Endothelial cell (in vitro differentiated cells): ENCODE measurements at places on chromosomes 6 and 20. TPM values are rescaled to one million over a fixed set of nuclear protein-coding genes. Genes with fewer than 3 reads are reported as not detected.

The FITM2 gene
- total RNA-seq, result 2.8 TPM

DNA sequence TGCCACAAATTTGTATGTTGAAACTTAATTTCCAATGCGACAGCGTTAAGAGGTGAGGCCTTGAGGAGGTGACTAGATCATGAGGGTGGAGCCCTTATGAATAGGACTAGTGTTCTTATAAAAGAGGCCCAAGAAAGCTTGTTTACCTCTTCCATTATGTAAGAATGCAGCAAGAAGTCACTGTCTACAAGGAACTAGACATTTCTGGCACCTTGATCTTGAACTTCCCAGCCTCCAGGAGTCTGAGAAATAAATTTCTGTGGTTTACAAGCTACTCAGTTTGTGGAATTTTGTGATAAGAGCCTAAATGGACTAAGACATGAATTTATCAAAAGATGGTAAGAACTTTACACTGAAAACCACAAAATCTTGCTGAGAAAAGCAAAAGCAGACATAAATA, 173.6 kb upstream of the SGK1 start:
- H3K4me1 ChIP-seq, result no peaks in the 10 kb centered on the region
- DNase-seq, result no peak
- no peak overlapping the region for H3K27ac ChIP-seq
- no peaks in the 10 kb centered on the region for H3K27me3 ChIP-seq
- no peaks in the 10 kb centered on the region for H3K36me3 ChIP-seq

DNA sequence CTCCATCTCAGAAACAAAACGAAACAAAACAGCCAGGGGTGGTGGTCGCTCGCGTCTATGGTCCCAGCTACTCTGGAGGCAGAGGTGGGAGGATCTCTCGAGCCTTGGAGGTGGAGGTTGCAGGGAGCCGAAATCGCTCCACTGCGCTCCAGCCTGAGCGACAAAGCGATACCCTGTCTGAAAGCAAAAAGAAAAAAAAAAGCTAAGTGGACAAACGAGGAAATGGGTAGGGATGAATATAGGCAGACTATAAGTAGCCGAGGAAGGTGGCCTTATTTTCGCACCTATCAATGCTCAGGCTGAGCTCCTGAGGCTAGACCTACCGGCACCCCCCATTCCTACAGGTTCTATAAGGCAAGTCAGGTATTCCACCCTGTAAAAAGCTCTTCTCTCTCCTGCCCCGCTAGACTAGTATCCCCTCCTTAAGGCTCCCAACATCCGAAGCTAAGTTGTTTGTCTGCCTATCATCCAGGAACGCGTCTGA, 650 bp upstream of the CASP8AP2 start:
- peaks cover 4% of the 10 kb centered on the region for H3K36me3 ChIP-seq
- peak overlapping the region; percentile 99 for H3K4me3 ChIP-seq
- H3K27ac ChIP-seq, result peak overlapping the region; percentile 89
- no peak for DNase-seq

- H3K27me3 ChIP-seq, result peaks cover 10% of the 10 kb centered on the region
- peak overlapping the region; percentile 44 for H3K4me3 ChIP-seq
- DNase-seq, result no peak
- peaks cover 14% of the 10 kb centered on the region for H3K36me3 ChIP-seq
- no peak overlapping the region for H3K27ac ChIP-seq
Observed at GRCh38 chr6:148370176-148370575, 27.5 kb downstream of the SASH1 start.

GRCh38 chr6:118908441-118908840, 14.5 kb downstream of the ASF1A start:
- H3K36me3 ChIP-seq, result peaks cover 26% of the 10 kb centered on the region
- H3K4me1 ChIP-seq, result no peaks in the 10 kb centered on the region
- no peak overlapping the region for H3K27ac ChIP-seq
- no peaks in the 10 kb centered on the region for H3K27me3 ChIP-seq

DNA sequence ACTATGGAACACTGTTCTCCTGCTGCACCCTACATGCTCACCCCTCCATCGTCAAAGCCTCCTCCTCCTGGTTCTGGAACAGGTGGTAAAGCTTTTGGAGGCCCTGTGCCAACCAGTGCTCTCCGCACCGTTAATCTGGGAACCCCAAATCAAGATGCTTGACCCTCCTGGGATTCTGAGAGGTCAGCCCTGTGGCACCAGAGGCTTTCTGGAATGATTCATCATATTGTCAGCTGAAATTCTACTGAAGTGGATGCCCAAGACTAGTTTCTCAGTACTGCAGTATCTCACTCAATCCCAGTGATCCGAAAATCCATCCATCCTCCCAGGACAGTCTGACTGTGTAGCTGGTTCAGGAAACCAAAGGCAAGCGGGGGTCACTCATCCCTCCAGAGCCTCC, 92.7 kb downstream of the TRERF1 start:
- peaks cover 8% of the 10 kb centered on the region for H3K36me3 ChIP-seq
- H3K27ac ChIP-seq, result no peak overlapping the region
- no peak overlapping the region for H3K4me3 ChIP-seq
- no peak for DNase-seq
- peaks cover 6% of the 10 kb centered on the region for H3K27me3 ChIP-seq
- peaks cover 1% of the 10 kb centered on the region for H3K4me1 ChIP-seq

GRCh38 chr6:155245831-155246230, 18.0 kb upstream of the CLDN20 start:
- DNase-seq, result no peak
- H3K27ac ChIP-seq, result no peak overlapping the region
- peaks cover 10% of the 10 kb centered on the region for H3K27me3 ChIP-seq
- H3K4me1 ChIP-seq, result peaks cover 27% of the 10 kb centered on the region
- no peak overlapping the region for H3K4me3 ChIP-seq

DNA sequence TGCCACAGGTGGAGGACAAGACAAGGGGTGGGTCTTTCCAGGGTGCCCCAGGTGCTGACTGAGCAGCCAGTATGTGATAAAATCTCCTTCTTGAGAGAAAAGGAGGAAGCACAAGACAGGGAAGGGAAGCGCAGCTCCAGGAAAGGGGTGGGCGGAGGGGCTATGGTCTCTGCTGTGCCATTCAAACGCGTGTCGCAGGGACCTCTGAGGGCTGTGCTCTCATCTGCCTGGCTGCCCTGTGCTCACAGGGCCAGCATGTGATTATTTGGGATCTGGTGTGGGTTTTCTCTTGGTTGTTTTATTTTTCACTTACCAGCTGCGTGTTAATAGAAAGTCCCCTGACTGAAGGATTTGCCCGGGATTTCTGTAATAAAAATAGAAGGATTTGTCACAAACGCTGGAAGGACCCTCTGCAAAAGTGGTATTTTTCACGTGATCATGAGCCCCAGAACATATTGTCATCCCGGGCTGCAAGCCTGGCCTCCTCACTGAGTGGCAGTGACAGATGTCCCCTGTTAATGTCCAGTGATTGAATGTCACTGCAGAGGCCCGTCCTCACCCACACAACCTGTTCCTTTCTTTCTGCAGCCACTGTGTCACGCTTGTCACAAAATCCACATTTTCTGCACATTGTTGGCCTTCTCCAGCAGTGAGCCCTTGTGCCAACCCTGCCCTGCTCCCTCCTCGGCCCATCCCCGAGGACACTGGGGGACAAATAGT, 35.0 kb upstream of the VSX1 start:
- H3K27me3 ChIP-seq, result no peaks in the 10 kb centered on the region
- H3K36me3 ChIP-seq, result no peaks in the 10 kb centered on the region
- no peak for DNase-seq
- no peak overlapping the region for H3K27ac ChIP-seq
- H3K4me3 ChIP-seq, result no peak overlapping the region
- H3K4me1 ChIP-seq, result no peaks in the 10 kb centered on the region

DNA sequence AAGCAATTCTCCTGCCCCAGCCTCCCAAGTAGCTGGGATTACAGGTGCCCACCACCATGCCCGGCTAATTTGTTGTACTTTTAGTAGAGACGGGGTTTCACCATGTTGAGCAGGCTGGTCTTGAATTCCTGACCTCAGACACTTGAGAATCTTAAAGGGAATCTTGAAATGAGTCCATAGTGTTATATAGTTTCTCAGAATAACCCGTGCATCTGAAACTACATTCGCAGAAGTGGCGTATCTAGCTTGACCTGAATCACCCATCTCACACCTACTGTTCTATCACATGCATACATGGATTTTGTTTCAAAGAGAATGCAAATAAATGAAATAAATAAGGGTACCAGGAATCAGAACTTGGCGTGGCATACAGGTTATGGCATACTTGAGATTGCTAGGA, 65.0 kb downstream of the NCOA7 start:
- no peak overlapping the region for H3K27ac ChIP-seq
- H3K36me3 ChIP-seq, result peaks cover 4% of the 10 kb centered on the region
- H3K4me3 ChIP-seq, result no peak overlapping the region
- peaks cover 9% of the 10 kb centered on the region for H3K4me1 ChIP-seq

DNA sequence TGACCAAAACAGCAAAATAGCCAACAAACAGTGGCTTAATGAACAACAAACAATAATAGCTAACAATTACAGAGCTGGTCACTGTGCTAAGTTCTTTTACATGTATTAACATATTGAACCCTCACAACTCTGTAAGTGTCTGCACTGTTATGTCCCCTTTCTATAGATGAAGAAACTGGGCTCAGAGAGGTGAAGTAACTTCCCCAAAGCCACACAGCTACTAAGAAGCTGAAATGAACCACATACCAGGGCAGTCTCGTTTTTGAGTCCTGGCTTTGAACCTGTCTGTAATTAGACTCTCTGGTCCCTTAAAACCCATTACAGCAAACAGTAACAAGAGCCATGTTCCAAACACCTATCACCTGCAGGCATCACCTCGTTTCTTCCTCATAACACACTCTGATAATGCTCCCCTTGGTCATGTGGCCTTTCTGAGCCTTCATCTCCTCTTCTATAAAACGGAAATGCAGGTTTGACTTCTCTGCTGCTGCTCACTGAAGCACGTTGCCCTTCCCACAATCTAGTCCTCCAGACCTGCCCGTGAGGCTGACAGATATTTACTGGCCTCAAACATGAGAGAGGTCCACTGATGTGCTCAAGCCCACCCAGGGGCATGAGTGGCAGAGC, 23.3 kb downstream of the KCNK15 start:
- no peaks in the 10 kb centered on the region for H3K36me3 ChIP-seq
- peaks cover 3% of the 10 kb centered on the region for H3K4me1 ChIP-seq
- H3K4me3 ChIP-seq, result no peak overlapping the region
- no peak for DNase-seq
- H3K27me3 ChIP-seq, result peaks cover 6% of the 10 kb centered on the region
